ENCODE measurements at places on chromosomes 16 and 17.
A peak's percentile ranks its signal among the peaks of the same experiment; 100 is the strongest.

DNA sequence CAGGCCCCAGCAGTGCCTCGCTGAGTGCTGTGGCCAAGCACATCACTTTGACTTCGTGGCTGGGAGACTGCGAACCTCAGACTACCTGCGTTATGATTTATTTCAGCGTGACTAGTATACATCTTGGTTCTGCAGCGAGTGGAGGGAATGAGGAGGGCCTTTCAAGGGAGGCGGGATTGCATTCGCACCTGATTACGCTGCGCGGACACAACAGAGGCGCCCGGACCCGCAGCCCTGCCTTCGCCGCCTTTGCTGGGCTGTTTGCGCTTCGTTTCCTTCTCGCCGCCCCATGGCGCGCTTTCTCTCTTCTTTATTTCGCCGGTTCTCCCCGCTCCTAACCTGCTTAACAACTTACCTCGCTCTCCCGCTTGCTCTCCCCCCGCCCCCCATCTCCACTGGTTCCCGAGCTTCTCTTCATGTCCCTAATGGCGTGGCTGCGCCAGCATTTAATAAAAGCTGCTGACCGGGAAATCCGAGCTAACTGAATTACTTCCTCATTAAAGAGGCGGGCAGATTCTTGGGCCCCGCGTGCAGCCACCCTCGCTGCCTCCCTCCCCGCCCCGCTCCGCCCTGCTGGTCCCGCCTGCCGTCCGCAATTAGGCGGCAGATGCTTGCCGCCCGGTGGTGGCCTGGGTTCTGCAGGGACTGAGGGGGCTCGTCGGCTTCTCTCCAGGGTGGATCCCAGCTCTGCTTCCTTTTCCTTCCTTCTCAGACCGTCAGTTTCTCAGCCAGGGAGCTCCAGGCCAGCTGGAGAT lies 257.6 kb upstream of the SDK2 start:
- DNase-seq, result peak; percentile 22

DNA sequence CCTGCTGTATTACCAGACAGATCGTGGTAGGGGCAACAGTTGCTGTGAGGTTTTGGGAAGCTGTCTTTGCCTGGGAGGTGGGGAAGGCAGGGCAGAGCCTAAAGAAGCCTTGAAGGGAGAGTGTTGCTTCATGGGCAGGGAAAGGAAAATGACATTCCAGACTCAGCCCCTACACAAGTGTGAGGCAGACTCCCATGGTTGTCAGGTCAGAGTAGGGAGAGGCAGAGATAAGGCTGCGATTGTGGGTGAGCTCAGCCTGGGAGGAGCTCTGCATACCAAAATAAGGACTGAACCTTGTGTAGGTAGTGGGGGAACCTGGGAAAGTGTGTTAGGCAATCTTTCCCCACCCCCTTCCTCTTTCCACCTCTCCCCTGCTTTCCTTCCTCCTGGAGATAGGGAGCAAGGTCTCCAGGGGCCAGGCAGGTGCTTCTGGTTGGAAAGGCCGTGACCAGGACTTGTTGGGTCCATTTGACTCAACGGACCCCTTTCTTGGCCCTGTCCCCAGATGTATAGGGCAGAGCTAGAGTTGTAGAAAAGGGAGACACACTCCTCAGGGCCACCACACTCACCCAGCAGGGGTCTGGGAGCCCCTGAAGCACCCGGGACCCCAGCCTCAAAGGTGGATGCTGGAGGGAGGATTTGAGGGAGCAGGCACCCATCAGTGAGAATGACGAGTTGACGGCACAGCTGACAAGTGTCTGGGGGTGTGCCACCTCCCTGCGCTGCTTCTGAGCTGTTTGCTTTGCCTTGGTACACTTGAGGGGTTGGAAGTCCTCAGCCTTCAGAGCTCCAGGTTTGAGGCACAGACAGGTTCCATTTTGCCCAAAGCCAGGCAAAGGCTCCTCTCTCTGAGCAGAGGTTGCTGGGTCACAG lies 18.5 kb upstream of the TOB1 start:
- peak; percentile 70 for DNase-seq

DNA sequence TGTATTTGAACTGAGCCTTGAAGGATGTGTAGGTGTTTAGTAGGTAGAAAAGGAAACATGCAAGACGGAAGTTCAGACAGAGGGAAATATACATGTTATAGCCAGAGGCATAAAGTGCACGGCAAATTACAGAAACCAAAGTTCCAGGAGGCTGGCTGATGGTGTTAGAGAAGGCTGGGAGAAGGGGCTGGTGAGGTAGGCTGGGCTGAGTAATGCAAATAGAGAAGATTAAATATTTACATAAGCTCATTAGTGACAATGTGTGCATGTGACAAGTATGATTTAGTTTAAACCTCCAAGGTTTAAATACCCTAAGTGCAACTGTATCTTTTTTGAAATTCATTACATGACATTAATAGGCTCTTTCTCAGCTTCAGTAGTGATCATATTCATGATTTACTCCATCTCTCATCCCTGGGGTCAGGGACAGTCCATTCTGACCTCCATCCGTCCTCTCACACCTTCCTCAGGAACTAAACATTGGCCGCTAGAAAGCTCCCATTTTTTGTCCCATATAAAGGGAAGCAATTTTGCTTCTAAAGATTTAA lies 399.8 kb upstream of the SALL1 start:
- no peak for DNase-seq

- DNase-seq, result peak; percentile 40
Observed at GRCh38 chr16:88815901-88816589, 4.3 kb upstream of the APRT start.

DNA sequence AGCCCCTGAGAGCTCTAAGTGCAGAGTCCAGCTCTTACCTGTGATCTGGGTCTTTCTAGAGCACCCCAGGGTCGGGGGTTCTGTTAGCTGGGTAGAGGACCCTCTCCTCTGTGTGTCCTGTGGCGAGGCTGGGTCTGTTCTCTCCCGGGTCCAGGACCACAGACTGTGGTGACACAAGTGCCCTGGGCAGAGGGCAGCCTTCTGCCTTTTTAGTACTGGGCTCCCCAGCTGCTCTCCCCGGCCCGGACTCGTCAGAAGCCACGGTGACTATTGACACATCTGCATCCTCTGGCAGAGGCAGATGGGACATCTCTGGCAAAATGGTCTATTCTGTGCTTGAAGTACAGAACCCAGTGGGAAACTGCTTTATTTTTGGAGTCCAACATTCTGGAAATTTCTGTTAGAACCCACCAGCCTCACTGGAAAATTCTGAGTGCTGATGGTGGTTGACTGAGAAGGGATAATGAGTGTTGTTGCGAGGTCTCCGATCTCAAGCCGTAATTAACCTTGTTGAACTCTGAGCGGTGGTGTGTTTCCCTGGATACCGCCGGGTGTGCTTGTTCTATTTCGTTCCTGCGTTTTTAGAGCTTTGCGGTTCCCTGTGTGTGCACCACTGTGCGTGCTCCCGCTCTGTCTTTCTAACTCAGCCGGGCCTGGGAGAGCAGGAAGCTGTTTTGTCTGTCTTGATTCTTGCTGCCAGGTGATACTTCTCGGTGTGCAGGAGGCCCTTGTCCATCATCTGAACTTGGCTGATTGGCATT lies 26.0 kb upstream of the NUDT16L1 start:
- no peak for DNase-seq

DNA sequence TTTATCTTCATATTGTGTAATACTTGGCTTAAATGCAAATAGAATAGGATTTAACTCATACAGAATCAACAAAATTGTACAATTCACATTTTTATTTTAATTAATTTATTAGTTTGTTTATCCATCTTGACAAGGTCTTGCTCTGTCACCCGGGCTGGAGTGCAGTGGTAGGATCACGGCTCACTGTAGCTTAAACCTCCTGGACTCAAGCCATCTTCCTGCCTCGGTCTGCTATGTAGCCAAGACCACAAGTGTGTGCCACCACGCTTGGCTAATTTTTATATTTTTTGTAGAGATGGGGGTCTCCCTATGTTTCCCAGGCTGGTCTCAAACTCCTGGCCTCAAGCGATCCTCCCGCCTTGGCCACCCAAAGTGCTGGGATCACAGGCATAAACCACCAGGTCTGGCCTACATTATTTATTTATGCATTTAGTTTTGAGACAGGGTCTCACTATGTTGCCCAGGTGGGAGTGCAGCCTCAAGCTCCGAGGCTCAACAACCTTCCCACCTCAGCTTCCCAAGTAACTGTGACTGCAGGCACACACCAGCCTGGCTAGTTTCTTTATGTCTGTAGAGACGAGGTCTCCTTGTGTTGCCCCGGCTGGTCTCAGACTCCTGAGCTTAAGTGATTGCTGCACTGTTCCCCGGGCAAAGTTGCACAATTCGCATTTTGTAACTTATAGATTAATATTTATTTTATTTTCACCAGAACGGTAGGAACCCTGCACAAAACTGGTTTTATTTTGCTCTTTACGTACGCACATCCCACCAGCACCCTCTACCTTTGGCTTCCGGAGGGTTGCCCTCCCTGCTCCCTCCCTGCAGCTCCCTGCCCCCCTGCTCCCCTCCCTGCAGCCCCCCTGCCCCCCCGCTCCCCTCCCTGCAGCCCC lies 4.9 kb downstream of the DPEP1 start:
- DNase-seq, result no peak

DNA sequence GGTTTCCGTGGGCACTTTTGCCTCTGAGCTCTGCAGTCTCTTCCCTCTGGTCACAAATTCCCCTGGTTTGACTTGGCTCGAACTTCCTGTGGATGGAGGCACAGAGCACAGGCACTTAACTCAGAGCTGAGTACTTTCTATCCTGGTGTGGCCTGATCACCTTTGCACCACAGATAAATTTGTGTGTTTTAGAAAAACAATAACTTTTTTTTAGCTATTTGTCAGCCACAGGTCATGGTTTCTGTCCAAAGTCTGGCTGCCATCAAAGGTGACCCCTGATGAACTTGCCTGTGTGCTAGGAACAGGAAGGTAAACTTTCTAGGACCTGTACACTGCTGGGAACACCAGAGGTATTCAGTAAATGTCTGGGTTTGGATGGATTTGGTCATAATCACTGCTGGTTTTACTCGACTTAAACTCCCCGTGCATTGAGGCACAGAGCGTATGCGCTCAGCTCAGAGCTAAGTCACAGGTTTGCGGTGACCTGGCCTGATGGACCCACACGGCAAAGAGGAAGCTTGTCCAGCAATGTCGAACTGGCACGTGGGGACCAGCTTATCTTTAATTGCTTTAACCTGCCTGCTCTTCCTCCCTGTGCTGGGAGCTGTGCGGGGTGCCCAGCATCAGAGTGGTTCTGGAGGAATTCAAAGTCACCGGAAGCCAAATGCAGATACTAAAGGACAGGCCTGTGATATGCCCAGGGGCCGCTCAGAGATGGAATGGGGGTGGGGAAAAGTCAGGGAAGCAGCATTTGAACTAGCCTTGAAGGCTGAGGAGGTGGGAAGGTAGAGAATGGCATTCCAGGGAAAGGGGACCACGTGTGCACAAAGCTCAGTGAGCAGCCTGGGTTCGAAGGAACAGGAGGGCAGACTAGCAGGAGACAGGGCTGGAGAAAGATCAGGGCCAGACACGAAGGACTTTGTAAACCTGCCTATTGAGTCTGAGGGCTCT lies 12.9 kb downstream of the SLC13A5 start:
- no peak for DNase-seq

GRCh38 chr17:73580073-73580710 lies 64.1 kb downstream of the SDK2 start:
- no peak for DNase-seq

- no peak for DNase-seq
Observed at GRCh38 chr17:39165178-39165840, 652 bp downstream of the ARL5C start.

GRCh38 chr16:79845734-79846135 lies 245.2 kb upstream of the MAF start:
- DNase-seq, result no peak

- DNase-seq, result no peak
Observed at GRCh38 chr16:66088681-66089080, 277.8 kb upstream of the CDH5 start.

DNA sequence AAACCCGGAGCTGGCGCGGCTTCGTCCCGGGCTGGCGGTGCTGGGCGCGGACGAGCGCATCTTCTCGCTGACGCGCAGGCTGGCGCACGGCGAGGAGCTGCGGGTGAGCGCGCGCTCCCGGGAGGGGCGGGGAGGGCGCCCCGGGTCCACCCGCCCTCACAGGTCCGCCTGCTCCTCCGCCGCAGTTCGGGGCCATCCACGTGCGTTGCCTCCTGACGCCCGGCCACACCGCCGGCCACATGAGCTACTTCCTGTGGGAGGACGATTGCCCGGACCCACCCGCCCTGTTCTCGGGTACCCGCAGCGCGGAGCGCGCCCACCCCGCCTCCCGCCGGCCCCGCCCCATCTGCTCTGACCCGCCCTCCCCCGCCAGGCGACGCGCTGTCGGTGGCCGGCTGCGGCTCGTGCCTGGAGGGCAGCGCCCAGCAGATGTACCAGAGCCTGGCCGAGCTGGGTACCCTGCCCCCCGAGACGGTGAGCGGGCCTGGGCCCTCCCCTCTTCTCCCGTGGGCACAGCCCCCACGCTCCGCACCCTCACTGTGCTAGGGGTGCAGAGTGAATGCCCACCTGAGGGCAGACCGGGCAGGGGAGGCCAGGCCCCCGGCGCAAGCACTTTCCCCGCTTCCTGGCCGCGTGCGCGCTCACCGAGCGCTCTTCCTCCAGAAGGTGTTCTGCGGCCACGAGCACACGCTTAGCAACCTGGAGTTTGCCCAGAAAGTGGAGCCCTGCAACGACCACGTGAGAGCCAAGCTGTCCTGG lies 1.4 kb downstream of the HAGHL start:
- DNase-seq, result peak; percentile 88

GRCh38 chr16:1731603-1732002 lies 25.6 kb downstream of the MAPK8IP3 start:
- no peak for DNase-seq

DNA sequence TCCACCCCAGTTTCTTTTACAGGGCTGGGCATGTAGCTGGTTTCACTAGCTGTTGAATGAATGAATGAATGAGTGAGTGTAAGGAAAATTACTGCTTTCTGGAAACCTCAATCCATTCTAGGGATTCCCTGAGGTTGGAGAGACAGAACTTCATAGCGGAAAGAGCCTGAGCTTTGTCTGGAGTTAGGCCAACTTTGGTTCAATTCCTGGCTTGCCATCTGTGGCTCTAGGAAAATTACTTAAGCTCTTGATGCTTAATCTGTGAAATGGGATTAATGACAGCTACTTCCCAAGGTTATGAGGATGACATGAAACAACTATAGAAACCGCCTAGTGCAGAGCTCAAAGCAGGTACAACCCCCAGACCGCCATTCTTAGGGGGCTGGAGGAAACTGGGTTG lies 76.3 kb upstream of the AXIN2 start:
- DNase-seq, result no peak

- no peak for DNase-seq
Observed at GRCh38 chr16:6527646-6528045, 805.0 kb upstream of the RBFOX1 start.
